HuH-7 (cell line): ENCODE measurements at places on chromosomes 7 and 10.

- DNase-seq, result no peak
Measured at GRCh38 chr7:151689196-151689971, 169.7 kb upstream of the RHEB start.

DNA sequence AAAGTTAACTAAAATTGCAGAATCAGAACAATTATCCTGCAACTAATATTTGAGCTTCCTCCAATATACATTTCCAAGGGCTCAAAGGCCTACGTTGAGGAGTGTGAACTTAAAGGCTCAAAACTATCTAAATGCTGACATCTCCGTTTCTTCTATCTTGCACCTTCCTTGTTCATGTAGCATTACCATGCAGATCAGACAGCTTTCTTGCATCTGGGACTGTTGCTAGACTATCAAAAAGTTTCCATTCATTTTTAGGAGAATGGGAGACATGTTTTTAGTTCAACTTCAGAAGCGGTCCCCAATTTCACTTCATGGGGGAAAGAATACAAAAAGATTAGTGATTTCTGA is 2.9 kb downstream of the ANKRD1 start:
- DNase-seq, result no peak

DNA sequence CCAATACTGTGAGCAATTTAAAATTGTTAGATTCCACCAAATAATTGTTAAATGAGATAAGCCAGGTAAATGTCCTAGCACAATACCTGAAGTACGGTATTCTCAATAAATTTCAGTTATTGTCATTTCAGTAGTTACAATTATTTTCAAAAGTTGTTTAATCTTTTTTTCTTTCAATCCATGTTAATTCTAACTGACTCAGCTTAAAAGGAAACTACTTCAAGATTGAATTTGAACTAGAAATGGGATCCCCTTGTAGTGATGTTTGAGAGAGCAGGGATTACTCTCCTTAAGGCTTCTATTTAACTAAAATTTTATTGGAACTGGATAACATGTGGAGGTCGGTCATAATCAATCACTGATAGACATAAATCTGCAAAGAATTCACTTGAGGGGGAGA is 6.9 kb upstream of the AKR1E2 start:
- DNase-seq, result no peak

DNA sequence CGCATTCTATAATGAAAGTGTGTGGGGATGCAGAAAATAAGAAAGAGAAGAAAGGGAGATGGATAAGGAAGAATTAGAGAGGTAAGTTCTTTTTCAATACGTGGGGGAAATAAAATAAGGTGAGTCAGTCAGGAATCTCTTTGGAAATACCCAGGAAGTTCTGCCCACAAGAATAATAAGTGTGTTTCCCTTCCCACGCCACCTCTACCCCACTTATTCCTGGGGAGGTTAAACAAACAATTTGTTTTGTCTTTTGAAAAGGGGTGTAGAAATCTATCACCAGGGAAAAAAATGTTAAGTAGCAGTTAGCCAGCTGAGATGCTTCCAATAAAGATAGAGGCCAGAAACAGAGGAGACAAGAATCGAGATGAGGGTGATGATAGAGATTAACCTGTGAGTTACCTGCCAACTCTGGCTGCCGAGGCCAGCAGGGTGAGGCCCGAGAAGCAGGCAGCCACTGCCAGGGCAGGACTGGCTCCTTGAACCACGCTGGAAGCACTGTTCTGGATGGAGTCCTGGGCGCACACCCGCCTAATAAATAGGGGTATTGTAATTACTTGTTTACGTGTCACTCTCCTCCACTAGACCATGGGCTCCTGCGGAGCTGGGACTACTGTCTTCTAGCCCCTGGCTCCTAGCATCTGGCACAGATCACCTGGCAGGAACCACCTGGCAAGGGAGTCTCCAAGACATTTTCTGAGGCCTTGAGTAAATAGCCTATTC is 191.3 kb downstream of the FGFR2 start:
- DNase-seq, result no peak

- DNase-seq, result no peak
Measured at GRCh38 chr7:150421831-150422230, 28.6 kb upstream of the GIMAP8 start.

- no peak for DNase-seq
Measured at GRCh38 chr10:52019656-52020055, 294.4 kb upstream of the DKK1 start.

DNA sequence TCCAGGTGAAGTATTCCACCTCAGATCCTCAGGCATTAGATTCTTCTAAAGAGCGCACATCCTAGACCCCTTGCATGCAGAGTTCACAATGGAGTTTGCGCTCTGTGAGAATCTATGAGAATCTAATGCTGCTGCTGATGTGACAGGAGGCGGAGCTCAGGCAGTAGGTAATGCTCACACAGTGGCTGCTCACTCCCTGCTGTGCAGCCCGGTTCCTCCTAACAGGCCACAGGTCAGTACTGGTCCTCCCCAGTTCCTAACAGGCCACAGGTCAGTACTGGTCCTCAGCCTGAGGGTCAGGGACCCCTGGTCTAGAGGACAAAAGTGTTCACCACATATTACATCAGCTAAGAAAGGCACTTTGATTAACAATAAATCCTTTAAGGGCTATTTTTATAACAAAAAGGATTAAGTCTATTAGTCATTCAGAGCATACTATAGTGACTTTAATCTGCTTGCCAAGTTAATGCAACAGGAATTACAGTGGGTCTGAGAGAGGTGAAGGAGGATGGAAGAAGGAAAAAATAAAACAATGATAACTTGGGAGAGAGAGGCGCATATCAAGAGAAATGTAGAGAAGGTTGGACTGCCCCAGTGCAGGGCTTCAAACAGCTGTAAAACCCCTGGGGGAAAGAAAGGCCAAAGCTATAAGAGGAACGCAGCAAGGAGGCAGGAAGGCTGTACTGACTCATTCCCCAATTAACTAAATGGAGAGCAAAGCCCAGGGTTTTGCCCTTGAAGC is 49.2 kb downstream of the CUL2 start:
- DNase-seq, result no peak

DNA sequence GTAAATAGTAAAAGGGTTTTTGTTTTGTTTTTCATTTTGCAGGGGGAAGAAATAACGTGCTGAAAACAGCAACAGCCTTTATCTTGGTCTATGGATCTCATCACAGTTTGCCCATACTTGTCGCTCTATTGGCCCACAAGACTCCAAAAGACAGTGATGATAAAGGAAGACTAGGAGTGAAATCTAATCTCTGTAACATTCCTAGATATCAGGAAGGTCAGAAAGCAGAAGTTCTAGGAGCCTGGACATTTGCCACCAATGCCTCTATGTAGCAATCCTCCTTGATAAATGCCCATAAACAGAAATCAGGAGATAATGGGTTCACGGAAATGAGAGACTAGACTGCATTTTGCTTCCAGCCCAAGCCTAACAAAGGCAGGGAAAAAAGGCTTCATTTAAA is 8.9 kb downstream of the CUBN start:
- DNase-seq, result no peak

DNA sequence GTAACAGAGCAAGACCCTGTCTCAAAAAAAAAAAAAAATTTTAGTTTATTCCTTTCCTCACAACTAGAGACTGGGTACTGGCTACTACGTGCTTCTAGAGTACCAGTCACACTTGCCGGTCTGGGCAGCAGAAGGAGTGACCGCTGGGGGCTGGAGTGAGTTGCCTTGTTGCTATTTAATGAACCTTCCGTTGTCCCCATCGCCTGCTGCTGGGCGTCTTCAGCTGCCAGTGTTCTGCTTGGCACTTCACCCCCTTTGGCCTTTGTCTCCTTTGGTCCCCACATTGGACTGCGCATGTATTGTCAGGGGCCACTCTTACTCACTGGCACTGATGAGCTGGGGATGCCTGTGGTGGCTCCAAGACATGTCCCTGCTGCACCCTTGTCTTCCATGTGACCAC is 110.6 kb downstream of the CLEC2L start:
- no peak for DNase-seq

DNA sequence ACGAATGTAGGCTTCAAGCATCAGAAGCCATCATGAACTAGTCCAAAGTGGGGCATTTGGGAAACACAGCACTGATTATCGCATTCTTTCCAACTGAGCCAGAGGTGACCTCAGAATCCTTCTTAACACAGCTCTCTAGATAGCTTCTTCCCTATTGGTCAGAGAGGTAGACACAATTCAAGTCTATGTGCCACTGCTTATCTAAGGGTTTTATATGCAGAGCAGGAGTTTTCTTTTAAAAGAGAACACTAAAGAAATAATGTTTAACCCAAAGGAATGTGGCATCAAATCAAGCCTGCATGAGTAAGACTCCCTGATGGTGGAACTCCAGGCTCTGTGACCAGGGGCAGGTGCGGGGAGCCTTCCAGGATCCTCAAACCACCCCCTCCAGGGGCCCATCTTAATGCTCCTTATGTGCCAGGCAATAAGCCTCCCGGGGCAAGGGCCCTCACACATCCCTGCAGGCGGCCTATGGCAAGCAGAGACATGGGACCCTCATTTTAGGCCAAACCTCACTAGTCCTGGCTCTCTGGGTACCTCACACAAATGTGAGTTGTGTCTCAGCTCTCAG is 13.8 kb downstream of the HSPA12A start:
- no peak for DNase-seq

GRCh38 chr10:104297697-104298660 is 29.0 kb downstream of the GSTO2 start:
- DNase-seq, result peak; percentile 70

DNA sequence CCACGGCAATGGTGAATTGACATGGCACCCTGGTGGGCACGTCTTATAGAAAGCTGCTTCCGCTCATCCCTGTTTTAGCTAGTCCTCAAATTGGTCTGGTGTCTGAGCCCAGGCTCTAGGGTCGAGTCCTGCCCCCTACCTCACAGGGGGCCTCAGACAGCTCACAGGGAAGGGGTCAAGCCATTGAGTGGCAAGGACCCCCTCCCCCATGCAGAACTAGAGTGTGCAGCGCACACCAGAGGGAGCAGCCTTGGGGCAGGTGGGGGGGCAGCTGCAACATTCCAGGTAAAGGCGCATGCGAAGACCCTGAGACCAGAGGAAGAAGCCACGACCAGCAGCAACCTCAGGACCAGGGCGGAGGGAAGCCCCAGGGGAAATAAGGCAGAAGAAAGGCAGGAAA is 240.4 kb upstream of the PPP2R2D start:
- no peak for DNase-seq

- no peak for DNase-seq
Measured at GRCh38 chr7:145050415-145050814, 214.6 kb upstream of the TPK1 start.

GRCh38 chr7:119572132-119572531 is 700.8 kb upstream of the KCND2 start:
- no peak for DNase-seq

- DNase-seq, result no peak
Measured at GRCh38 chr7:1693991-1694524, 24.0 kb downstream of the ELFN1 start.

DNA sequence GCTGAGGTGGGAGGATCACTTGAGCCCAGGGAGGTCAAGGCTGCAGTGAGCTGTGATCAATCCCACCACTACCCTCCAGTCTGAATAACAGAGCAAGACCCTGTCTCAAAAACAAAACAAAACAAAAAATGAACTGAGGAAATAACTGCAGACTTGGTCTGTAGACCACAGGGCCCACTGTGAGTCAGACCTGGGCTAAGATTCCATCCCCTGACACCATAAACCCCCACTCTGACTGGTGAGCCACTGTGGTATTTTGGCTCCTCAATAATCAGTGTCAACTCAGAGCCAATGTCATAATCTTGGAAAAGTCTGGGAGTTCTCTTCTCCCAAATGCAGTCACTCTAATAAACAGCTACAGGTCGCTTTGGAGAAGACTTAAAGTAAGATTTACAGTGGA is 24.0 kb upstream of the ERCC6 start:
- no peak for DNase-seq

DNA sequence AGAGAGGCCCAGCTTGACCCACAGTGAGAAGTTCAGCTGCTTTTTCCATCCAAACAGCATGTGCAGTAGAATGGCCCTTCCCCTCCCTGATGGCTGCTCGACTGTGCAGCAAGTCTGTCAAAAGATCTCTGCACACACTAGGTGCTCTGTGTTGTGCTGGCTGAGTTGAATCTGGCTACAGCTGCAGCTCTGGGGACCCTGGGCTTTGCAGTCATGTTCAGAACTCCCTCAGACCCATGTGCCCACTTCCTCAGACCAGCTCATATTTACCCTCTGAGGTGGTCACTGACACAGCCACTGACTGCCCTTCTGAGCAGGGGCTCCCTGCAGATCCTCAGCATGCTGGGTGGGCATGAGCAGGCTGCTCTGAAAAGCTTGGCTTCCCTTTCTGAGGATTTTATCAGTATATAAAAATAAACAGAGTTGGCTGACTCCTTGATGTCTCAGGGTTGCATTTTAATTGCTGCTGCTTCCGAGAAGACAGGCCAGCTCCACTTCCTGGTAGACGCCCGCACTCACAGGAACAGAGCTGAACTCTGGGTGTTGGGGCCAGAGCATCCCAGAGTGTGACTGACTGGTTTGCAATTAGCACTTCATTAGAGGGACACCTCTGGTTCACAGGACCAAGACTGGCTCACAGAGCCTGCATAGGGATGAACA is 507.9 kb downstream of the RPS24 start:
- no peak for DNase-seq

DNA sequence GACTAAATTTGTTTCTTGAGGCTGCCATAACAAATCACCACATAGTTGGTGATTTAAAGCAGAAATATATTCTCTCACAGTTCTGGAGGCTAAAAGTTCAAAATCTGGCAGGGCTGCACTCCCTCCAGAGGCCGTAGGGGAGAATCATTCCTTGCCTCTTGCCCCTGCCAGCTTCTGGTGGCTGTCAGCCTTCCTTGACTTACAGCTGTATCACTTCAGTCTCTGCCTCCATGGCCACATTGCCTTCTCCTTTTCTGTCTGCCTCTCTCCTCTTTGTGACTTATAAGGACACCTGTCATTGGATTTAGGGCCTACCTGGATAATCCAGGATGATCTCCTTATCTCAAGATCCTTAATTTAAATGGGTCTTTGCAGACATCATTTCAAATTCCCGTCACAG is 5.8 kb upstream of the LRRC4 start:
- no peak for DNase-seq

- DNase-seq, result no peak
Measured at GRCh38 chr7:154987571-154987970, 15.4 kb downstream of the PAXIP1 start.

- no peak for DNase-seq
Measured at GRCh38 chr10:22672319-22673090, 41.9 kb downstream of the PIP4K2A start.

DNA sequence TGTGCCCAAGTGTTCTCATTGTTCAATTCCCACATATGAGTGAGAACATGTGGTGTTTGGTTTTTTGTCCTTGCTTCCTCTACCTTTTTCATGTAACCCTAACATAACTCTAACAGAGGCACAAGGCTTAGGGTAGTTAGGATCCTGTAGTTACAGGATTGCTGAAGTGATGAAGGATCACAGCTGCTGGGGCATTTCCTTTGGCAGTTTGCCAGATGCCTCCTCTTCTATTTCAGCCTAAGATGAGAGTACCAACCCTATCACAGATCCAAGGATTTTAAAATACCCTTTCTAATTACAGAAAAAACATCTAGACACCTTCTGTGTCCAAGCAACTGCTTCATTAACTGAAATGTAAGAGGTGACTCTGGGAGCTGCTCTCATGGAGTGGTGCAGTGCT is 141.7 kb upstream of the COL1A2 start:
- no peak for DNase-seq

GRCh38 chr7:24869572-24869971 is 110.4 kb downstream of the OSBPL3 start:
- DNase-seq, result no peak
